ENCODE measurements at places on chromosomes 4 and X.

DNA sequence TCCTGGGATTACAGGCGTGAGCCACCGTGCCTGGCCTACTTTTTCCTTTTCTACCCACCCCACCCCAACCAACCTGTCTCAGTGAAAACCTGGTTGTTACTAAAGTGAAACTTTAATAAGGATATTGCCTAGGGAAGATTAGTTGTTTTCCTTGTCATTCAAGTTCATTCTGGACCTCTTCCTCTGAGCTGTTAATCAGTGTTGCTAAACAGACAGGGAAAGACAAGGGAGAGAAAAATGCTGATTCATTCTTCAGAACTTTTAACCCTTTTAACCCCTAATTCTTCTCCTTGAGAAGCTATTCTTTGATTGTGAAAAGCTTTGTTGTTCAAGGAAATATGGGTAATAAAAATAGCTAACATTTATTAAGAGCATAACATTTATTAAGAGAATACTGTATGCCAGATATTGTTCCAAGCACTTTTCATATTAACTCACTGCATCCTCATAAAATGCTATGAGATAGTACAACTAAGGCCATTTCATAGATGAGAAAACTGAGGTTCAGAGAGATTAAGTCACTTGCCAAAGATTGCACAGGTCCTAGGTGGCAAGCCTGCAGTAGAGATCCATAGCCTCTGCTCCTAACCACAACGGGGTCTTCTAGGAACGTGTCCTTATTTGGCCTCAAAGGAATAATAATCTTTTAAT lies 34.8 kb downstream of the OSTC start:
- DNase-seq: no peak

DNA sequence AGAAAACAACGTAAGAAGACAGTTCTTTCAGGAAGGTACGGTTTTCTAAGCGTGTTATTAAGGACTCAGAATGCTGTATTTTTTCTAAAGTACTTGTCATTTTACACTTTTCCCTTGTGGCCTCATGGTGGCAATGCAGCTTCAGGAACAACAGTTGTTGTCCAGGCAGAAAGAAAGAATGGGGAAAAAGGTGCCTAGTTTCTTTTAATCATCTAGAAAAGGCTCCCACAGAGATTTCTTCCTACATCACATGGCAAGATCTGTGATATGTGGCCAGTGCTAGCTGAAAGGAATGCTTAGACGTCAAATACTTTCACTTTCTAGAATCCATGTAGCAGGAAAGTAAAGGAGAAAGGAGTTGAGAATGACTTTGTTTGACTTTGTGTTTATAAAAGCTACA lies 49.0 kb upstream of the TRAM1L1 start:
- no peak for DNase-seq

DNA sequence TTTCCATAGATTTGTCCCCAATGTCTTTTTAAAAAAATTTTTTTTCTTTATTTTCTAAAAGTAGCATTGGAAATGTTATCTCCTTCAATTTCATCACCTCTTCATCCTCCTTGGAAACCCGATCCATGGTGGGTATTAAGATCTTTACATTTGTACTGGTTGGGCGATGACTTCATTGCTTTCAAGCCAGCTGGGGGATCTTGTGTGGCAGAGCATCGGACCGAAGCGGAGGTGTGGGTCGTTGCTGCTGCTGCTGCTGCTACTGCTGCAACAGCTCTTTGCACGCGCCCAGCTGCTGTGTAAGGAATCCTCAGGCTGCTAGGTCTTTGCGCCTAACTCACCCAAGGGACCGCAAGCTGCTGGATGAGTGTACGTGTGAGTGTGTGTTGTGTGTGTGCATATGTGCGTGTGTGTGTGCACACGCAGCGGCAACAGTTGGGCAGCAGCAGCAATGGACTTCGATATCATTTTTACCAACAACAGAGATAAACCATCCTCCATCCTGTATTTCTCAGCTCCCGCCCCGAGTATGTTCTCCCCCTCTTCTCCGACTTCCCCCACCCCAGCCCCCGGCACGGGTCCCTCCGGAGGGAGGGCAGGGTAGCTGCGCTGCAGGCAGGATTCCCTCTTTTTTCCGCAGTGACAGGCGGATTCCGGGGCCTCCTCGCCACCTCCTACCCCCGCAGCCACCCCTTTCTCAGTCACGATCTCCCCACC lies 768 bp upstream of the CDKL5 start:
- DNase-seq: no peak

- DNase-seq: no peak
Observed at GRCh38 chrX:151370906-151371305, 26.1 kb upstream of the VMA21 start.

DNA sequence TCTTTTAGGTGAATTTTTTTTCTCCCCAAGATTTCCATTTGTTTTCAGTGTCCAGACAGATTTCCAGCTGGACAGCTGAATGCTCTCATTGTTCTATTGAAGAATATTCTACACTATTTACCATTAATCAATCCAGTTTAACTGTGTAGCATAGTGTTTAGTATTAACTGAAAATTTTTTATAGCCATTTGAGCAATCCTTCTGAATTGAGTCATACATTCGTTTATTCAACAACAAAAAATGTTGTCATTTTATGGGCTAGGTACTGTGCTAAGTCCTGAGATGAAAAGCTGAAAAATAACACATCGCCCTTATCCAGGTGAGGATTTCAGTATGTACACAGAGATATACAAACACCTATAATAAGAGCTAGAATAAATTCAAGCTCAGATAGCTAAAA lies 223.3 kb downstream of the COL25A1 start:
- DNase-seq: no peak

- no peak for DNase-seq
Observed at GRCh38 chrX:44506678-44507077, 36.0 kb downstream of the FUNDC1 start.

- DNase-seq: no peak
Observed at GRCh38 chr4:69485130-69485529, 10.6 kb downstream of the UGT2B4 start.

DNA sequence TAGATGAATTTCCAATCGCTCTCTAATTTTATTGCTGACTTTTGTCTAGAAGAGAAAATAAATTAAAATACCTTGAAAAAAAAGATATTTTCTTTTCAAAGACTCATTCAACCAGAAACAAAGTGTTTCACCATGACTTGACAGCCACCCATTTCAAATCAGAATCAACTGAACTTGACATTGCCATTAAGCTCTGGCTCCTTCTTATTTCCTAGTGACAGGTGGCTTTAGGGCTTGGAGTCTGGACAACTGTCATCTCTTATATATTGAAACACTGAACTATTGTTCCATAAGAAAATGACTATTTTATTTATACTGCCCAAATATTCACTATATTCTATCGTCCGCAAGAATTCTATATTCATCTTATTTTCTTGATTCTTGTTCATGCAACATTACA lies 229.2 kb downstream of the SLC39A8 start:
- no peak for DNase-seq

DNA sequence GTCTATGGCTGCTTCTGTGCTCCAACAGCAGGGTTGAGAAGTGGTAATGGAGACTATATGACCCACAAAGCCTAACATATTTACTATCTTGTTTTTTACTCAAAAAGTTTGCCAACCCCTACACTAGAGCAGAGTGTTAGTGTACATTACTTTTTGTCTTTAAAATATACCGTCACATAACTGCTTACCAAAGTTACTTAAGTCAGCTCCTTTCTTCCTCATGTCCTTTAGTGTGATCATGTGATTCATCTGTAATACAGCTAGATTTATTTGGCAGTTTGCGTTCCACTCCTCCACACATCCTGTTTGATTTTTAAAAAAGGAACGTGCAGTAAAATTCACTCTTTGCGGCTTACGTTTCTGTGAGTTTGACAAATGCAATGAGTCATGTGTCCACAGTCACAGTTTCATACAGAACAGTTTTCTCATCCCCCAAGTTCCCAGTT lies 162.4 kb upstream of the GPRIN3 start:
- no peak for DNase-seq

DNA sequence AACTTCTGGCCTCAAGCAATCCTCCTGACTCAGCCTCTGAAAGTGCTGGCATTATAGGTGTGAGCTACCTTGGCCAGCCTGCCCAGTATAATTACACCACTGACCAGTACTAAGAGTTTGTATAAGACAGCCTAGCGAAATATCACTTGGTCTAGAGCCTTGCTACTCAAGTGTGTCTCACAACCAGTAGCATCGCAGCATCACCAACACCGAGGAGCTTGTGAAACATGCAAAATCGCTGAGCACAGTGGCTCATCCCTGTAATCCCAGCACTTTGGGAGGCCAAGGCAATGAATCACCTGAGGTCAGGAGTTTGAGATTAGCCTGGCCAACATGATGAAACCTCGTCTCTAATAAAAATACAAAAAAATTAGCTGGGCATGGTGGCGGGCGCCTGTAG lies 102.0 kb upstream of the GATB start:
- no peak for DNase-seq

- no peak for DNase-seq
Observed at GRCh38 chr4:39451423-39452023, 7.2 kb downstream of the RPL9 start.

GRCh38 chr4:117447925-117448324 lies 362.5 kb upstream of the TRAM1L1 start:
- no peak for DNase-seq

GRCh38 chr4:69092190-69092589 lies 4.1 kb upstream of the UGT2B7 start:
- no peak for DNase-seq

- DNase-seq: no peak
Observed at GRCh38 chr4:40908297-40908696, 158.5 kb downstream of the NSUN7 start.

DNA sequence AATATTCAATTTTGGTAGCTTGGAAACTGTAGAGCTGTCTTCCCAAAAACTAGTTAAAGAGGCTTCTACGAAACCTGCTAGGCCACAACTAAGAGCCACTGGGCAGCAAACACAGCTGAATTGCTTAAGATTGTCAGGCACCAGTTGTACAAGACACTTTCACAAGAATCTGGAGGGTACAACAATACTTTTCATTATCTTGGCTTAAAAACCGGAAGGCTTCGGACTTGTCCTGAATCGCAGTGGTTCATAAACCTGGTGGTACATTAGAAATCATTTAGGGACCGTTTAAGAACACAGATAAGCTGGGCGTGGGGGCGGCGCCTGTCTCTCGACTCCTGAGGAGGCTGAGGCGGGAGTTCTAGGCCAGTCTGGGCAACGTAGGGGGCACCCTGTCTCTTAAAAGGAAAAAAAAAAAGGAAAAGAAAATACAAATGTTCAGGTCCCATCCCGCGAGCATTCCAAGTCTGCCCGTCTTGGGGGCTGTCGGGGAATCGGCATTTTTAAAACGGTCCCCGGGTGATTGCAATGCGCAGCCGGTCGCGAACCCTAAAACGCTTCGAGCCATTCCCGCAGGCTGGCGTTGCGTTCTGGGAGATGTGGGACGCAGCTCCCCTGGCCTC lies 763 bp downstream of the PYURF start:
- DNase-seq: no peak

DNA sequence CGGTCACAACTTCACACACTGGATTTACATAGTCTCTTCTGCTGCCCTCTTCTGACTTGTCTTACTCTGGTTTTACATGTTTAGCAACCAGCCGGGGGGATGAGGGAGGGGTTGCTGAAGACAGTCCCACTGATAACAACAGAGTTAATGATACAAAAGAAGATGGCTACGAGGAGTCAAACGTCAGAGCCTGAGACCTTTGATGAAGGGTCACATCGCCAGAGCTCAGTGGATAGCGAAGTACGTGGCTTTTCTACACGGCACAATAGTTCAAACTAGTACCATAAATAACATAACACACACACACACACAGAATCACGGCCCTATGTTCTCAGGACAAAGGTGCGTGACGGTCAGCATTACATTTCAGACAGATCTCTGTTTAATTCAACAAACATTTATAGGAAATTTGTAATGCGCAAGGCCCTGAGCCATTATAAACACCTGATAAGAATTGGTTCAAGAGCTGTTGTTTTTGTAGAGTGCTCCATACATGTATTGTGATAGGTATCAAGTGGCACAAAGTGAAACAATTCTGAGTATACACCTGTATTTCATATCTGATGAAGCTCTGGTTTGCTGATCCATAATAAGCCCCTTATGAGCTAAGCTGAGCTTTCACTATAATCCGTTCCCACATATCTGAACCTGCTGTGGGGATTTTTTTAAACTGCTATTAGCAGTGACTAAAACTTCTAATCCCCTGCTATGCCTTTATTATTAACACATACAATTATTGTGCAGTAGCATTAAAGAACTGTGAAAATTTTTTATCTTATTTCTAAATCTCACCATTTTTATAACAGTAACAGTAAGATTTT lies 100.0 kb downstream of the NR3C2 start:
- no peak for DNase-seq

DNA sequence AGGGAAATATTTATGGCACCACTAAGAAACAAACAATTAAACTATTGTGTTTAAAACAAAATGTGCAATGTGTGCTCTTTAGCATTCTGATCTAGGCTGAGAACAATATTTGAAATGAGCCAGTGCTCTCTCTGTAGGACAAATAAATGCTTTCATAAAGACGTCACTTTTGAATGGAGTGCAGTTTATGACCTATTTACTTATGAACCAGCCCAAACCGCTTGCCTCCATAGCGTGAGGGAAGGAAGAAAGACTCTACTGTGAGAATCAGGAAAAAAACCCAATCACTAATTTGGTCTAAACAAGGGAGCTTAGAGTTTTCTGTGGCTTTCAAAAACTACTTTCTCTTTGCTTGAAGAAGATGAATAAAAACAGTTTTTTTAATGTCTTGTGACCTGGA lies 39.4 kb downstream of the SAT1 start:
- no peak for DNase-seq

GRCh38 chr4:53598901-53599300 lies 7.6 kb upstream of the LNX1 start:
- no peak for DNase-seq

DNA sequence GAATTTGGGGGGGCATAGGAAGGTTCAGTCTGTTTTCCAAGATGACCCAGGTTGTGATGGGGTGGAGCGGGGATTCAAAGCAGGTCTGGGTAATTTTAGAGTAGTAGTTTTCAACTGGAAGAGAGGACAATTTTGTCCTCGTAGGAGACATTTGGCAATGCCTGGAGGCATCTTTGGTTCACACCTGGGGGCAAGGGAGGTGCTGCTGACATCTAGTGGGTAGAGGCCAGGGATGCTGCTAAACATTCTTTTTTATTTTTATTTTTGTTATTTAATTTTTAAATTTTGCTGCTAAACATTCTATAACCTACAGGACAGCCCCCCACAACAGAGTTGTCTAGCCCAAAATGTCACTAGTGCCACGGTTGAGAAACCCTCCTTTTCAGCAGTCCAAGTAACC lies 1.9 kb downstream of the RAB9A start:
- DNase-seq: no peak

GRCh38 chr4:164207460-164207859 lies 546.5 kb upstream of the SMIM31 start:
- no peak for DNase-seq

All from NCI-H187 (cell line).